NCI-H1694 (cell line): ENCODE measurements at places on chromosomes 7 and 10.

DNA sequence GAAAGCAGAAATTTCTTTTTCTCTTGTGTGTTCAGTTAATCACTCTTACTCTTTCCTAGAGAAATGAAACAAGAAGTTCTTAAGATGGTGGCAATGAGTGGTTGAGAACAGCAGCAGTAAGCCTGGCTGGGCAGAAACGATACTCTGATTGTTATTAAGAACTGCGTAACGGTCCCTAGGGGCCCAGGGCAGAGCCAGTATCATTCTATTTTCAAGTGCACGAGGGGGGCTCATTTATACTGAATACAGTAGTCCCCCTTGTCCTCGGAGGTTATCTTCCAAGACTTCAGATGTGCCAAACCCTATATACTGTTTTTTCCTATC is 64.9 kb downstream of the EEPD1 start:
- no peak for DNase-seq

DNA sequence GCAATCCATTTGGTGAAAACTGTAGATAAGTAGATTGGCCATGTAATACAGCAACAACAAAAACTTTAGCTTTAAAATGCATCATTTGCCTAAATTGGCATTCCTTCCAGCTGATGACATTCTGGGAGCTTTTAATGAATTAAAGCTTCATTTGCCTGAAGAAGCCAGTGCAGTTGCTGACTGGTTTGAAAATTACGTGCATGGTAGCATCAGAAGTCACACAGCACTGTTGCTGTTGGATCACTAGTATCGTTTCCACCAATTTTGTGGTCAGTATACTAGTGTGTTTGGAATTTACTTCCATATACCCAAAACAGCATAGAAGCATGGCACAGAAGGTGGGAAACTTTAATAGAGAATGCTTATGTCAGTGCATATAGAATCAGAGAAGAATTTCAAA is 194.9 kb downstream of the ETV1 start:
- no peak for DNase-seq

DNA sequence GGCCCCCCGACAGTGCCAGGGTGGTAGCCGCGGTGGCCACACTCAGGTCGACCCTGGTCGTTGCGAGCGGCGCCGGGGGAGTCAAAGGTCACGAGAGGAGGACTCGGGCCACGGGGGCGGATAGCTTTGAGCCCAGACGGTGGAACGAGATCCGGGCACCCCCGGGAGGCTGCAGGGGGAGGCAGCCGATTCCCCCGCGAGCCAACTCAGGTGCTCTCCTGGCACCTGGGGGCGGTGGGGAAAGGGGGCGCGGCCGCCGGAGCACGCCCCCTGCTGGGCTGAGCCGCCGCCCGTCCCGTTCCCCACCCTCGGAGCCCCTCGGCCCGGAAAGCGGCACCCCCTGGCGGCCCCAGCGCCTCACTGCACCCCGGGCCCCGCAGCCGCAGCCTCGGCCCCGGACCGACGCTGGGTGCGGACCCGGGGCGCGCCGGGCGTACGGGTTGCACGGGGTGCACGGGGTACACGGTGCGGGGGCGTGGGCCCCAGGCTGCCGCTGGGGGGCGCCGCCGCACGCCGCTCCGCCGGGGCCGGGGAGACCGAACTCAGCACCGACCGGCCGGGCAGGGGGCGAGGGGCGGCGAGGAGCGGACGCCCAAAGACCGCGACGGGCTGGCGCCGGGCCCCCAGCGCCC is 521 bp upstream of the NYAP1 start:
- DNase-seq: no peak

GRCh38 chr7:90999989-91000979 is 263.9 kb upstream of the FZD1 start:
- no peak for DNase-seq
